ENCODE measurements at places on chromosomes 1 and 21.

DNA sequence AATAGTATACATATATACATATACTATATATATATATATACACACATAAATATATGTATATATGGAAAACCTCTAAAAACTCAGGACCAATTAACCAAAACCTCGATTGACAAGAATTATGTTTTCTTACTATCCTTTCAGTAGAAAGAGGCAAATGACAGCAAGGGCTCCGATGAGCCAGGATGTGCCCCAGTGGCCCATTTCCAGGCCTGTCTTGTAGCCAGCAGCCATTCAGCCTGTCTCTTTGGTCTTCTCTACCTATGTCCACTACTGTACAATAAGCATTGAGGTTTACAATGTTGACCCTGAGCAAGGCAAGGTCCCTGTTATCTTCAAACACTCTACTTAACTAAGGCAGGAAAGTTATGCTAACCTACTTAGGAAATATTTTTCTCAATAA, 9.8 kb downstream of the KCNA2 start:
- no peak for DNase-seq

DNA sequence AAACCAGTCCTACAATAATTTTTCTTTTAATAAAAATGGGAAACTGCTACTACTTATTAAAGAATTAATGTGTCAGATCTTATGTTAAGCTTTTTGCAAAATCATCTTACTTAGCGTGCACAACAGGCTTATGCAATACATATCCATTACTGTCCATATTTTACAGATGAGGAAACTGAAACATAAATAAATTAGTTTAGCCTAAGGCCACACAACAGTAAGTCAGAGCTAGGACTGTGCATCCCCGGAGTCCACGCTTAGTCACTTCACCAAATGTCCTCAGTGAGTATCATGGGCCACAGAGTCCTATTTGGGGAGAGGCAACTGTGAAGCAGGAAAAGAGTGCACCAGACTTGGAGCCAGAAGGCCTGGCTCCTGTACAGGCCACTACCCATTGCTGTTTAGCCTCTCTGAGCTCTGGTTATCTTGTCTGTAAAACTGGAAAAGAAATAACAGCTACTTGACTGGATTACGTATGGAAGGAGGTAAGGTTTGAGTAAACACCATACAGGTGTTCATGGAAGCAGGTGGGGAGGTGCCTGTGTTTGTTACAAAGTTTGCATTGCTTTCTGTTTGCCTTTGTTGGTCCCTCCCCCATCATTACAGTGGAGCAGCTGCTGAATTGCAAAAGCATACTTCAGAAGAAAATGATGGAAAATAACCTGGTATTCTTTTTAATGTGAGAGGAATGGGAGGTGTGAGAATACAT, 192.8 kb downstream of the FCRL5 start:
- peak; percentile 23 for DNase-seq

- no peak for DNase-seq
These were observed 3902.5 kb downstream of the SRGAP2C start for GRCh38 chr1:125087247-125087646.

GRCh38 chr1:227845147-227845458, 29.6 kb downstream of the PRSS38 start:
- DNase-seq = no peak

DNA sequence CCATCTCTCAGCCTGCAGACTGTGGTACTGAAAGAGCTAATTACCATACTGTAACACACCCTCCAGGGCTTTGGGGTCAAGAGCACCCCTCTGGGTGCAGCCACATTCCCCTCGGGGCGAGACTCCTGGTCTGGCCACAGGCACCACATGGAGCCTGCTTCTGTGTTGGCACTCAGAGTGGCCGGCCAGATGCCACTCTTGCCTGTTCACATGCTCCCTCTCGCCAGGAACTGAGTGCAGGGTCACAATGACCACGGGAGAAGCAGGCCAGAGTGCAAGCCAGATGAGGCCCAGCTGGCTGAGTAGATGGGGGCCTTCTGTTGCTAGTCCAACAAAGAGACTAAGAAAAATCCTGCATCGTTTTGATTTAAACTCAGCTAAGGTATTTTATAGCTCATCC, 864.0 kb downstream of the KCNT2 start:
- no peak for DNase-seq

DNA sequence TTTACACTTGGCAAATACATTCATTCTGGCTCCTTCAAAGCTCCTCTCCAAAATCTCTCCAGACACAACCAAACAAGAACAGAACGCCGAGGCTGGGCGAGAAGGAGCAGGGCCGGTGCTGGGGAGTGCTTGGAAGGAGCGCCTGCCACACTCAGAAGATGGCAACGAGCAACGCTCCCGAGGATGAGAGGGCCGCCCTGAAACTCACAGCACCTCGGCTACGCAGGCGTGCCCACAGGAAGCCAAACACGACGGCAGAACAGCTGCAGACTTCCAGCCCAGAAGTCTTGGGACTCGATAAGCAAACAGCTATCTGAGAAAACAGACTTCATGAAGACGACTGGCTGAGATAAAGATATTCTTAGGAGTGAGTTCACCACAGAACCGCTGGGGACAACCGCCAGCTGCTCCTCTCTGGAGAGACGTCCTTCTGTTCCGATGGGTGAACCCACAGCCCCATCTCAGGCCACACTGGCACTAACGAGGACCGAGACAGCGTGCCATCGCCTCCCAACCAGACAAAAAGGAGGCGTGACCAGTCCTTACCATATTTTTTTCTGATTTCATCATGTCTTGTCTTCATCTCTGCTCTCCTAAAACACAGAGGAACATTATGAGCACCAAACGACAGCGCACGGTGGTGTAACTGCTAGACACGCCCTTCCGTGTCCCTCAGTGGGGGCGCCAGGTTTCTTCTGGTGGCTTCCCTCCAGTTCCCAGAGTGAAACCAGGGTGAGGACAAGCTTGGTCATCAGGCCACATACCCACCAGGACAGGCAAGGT, 18.6 kb downstream of the PTTG1IP start:
- no peak for DNase-seq

DNA sequence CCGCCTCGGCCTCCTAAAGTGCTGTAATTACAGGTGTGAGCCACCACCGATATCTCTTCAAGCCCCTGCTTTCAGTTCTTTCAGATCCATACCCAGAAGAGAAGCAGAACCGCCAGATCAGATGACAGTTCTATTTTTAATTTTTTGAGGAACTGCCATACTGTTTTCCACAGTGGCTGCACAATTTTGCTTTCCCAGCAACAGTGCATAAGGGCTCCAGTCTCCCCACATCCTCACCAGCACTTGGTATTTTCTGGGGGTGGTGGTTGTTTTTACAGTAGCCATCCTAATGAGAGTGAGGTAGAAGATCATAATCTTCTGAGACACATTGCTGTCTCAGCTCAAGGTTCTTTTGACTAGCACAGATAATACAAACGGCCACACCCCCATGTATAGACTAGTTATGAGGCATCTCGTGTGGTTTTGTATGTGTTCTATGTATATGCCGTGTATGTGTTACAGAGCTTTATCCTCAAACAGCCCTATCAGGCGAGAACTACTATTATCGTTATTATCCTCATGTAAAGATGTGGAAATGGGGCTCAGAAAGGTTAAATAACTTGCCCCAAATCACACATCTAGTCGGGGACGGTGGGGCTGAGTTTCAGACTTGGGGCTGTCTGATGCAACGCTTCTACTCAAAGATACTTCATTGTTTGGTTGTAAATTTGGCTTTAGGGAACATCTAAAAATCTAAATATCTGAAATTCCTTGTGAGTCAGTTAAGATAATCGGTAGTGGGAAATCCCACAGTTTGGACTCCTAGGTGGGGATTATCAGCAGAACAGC, 12.0 kb downstream of the FHAD1 start:
- DNase-seq = no peak

GRCh38 chr1:64047549-64047996, 155.8 kb upstream of the UBE2U start:
- DNase-seq = no peak

GRCh38 chr1:109197158-109198042, 16.3 kb upstream of the SARS1 start:
- peak; percentile 97 for DNase-seq

DNA sequence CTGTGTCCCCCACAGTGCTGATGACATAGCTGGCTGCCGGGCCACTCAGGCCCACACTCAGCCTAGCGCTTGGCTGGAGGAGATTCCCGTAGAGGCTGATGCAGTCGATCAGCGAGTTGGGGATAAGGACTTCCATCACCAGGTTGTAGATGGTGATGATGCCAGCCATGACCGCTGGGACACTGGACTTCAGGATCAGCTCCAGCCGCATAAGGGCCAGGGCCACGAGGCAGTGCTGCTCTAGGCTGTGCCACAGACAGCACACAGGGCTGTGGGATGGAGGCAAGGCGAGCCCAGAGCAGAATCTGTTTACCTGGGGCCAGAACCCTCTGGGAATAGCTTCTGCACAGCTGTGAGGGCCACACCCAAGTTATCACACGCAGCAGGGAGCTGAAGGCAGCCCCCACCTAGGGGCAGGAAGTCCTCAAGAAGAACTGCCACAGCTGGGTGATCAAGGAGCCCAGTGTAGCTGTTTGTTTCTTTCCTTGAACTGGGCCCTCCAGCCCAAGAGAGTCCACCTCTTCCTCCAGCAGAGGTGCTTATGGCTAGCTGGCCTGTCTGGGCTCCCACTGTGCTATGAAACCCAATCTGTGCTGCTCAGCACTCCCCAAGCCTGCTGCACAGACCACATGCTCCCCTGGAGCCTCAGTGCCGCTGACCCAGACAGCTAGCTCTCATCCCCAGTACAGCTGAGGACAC, 6.2 kb downstream of the SLC2A1 start:
- DNase-seq = no peak

GRCh38 chr1:199834711-199835110, 192.8 kb upstream of the NR5A2 start:
- DNase-seq = no peak

DNA sequence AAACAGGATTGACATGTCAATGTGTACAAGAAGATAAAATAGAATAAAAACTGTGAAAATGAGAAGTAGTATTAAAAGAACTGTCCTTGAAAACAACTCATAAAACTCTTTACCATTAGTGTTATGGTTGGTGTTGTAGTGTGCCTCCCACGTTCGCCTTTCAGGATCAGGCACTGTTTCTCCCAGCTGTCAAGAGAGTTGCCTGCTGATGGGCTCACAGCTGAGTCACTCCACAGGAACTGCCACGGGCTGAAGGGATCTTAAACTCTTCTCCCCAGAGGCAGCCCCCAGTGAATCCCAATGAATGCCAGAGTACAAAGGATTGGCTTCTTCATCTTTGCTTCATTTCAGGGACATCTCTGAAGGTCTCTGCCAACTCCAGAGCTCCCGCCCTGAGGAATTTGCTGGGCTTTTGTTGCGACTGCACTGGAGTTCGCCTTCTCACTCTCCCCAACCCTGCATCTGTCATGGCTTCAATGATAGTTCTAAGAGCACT, 119.6 kb downstream of the ADGRL2 start:
- peak; percentile 28 for DNase-seq

DNA sequence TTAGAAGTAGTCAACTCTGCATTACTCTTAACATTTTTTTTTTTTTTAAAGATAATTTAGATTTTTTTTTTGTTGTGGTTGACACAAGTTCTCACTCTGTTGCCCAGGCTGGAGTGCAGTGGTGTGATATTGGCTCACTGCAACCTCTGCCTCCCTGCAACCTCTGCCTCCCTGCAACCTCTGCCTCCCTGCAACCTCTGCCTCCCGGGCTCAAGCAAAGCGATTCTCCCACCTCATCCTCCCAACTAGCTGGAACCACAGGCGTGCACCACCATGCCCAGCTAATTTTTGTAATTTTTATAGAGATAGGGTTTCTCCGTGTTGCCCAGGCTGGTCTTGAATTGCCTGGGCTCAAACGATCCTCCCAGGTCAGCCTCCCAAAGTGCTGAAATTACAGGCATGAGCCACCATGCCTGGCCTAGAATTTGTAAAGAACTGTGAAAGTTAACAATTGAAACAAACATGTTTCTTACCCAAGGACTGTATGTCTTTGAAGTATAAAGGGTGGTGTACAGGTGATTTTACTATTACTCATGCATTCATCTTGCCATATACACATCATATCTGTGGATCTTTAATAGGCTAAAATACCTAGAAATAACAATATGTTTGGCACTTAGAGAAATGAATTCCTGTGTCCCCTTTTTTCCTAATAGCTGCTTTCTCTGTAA, 114.7 kb downstream of the ATP5PO start:
- peak; percentile 11 for DNase-seq

DNA sequence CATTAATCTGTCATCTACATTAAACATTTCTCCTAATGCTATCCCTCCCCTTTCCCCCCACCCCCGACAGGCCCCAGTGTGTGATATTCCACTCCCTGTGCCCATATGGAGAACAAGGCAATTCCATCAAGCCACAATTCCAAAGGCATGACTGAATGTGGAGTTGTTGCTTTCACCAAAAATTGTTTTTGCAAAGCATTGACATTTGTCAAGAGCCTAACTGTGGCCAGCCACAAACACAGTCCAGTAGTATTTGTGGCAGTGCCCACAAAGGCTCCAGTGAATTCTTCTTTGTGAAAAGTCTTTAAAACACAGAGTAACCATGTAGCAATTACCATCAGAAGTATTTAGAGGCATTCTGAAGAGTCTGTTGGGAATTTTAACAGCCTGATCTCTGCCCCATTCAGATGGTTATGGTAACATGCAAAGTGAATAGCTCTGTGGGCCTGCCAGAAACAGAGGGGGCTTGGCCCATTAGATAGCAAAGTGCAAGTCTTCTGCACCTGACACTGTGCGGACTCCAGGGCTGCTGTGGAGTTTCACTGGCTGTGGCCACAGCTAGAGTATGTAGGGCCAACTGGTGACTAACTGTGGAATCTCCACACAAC, 11.6 kb upstream of the LRRC53 start:
- no peak for DNase-seq

- no peak for DNase-seq
These were observed 116.2 kb upstream of the KCNK1 start for GRCh38 chr1:233497679-233498078.

DNA sequence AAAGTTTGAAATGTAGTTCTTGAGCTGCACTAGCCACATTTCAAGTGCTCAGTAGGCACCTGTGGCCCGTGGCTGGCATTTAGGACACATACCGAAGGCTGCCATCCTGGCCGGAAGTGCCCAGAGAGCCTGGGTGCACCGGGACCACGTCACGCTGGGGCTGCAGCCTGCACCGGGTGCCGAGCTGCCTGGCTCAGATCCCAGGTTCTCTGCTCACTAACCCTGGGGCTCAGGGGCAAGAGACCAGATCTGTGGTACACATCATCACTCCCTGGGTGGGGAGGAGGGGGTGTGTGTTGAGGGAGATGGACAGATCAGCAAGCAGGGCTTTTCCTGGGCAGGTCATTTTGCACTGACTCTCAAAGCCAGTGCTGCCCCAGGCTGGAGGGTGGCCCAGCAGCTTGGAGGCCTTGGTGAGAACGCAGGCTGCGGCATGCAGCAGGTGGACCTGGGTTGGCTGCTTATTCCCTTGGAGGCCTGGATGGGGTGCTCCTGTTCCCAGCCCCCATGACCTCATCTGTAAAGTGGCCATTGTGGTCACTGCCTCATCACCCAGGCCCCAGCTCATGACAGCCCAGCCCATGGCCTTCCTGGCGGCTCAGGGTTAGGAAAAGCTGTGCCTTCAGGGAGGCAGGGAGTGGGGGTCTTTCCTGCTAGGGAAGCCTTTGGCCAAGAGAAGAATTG, 23.6 kb downstream of the TMEM201 start:
- no peak for DNase-seq

DNA sequence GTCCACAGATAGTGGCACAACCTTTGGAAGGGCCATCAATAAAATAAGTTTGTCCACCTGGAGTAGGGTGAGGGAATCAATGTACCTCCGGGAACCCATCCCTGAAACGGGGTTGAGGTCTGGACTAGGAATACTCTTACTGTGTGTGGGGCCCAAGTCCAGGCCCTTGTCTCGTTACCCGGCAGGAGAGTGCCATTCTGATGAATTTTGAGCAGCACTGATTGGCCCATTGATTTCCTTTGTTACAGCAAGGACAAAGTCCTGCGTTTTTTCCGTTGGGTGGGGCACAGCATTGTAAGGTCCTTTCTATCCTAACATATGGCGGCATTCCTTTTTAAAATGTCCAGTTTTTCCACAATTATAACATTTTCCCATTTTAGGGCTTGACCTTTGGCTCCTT, 75.2 kb downstream of the AXDND1 start:
- DNase-seq = no peak
